Activated CD4-positive, alpha-beta T cell treated with anti-CD3 and anti-CD28 coated beads, Interleukin-2, amount 10 ng/mL, durations not matched to agents 7 days and 5 days (primary cell): ENCODE measurements at places on chromosomes 7 and 10. TPM values are rescaled to one million over a fixed set of nuclear protein-coding genes. Genes with fewer than 3 reads are reported as not detected.

PANK1 gene
- total RNA-seq: 7.1 TPM

- no peak for DNase-seq
Measured at GRCh38 chr10:115214829-115215228, 121.7 kb downstream of the ATRNL1 start.

GRCh38 chr10:127976286-127976685 lies 69.4 kb downstream of the PTPRE start:
- no peak for DNase-seq

DNA sequence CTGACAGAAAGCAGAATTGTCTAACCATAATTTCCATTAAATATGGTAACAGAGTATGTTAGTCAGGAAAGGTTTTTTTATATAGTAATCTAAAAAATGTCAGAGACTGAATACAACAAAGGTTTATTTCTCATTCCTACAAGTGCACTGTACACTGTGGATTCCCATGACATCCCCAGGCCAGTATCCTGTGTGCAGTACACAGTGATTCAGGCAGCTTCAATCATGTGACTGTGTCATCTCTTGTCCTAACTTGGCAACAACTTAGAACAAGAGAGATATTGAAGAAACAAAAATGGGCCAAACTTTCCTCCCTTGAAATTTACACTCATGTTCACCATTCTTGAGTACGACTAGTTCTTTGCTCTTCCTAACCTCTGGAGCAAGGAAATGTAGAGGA lies 189.8 kb upstream of the SEMA3A start:
- DNase-seq: no peak

GRCh38 chr10:84565881-84566582 lies 237.6 kb downstream of the CCSER2 start:
- DNase-seq: no peak

LOXL4 gene
- not detected for total RNA-seq

- no peak for DNase-seq
Measured at GRCh38 chr7:82805527-82805960, 357.1 kb downstream of the PCLO start.

DNA sequence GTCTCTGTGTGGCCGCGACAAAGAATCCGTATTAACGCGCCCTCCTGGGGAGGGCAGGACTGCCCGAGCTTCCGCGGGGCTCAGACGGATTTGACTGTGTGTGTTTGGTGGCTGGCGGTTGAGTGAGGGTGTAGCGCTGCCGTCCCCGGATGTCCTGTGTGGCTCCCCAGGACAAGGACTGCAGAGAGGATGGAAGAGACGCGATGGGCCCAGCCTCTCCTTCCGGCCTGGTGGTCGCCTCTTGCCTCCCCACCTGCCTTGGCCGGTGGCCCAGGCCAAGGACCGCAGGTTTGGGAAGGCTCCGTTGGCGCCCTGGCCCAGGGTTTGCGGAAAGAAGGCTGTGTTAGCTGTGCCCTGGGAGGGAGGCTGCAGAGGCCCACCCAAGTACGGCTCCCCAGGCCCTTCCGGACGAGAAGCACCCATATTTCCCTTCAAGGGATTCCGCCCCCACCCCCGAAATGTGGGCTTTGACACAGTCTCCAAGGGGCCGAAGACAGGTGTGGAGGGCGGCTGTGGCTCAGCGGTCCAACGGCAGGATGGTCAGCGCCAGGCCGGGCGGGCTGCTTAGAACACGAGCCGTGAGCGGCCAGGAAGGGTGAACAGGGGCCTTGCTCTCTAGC lies 2.3 kb downstream of the UNCX start:
- DNase-seq: peak; percentile 12

- no peak for DNase-seq
Measured at GRCh38 chr10:78170026-78170475, 136.4 kb downstream of the RPS24 start.

DNA sequence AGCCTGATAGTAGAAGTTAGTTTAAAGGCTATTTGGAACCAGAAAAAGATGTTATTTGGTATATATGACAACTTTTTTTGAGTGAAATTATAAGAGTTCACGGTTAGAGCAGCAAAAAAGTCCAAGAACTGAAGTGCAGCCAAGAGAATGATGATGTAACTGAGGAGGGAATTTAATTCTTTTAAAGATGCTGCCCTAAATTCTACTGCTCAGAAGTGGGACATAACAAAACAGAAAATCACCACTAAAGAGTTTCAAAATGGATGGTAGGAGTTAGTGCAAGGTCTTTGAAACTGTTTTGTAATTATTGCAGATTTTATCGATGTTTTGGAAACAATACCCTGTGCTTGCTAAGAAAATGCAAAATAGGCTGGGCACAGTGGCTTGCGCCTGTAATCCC lies 6.5 kb downstream of the SAMD8 start:
- DNase-seq: no peak

DNA sequence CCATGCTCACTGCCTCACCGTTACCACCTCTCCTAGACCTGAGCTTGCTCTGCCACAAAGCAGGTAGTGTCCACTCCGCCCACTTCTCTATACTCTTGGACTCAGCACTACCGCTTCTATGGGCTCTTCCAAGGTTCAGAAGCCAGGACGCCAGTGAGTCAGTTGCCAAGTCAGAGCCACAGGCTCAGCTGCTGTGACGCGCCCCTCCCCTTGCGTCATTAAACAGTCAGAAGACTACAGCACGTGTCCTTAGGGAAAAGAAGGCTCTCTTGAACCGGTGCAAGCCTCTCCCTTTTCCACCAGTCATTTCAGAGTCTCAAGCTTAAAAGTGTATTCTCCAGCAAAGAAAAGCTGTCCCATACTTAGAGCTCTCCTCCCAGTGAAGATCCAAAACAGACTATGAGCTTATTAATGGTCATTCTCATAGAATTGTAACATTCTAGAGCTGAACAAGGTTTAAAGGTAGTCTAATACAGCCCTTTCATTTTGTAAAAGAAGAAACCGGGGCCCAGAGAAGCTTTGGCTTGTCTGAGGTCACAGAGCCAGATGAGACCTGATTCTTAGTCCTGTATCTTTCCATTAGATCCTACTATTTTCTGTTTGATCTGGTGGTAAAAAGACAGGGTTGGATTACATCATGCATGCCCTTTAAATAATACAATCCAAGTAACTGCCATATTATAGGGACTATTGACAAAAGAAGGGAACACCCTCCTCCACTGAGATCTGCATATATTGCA lies 40.9 kb upstream of the MET start:
- no peak for DNase-seq

CALN1 gene
- not detected for total RNA-seq

DNA sequence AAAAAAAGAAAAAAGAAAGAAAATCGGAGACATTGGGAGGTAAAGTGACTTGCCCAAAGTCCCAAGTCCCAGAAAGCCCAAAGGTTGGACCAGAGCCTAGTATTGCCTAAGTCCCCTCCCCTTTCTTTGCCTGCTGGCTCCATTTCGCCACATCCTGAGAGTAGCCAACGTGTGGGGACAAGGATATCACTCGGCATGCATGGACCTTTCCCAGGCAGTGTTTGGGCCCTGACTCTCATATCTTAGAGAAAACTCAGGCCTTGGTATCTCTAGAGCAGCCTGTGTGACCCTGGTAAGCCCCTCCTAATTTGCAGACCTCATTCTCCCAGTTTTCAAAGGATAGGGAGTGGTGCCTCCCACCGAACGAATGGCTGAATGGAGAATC lies 294.2 kb upstream of the ZMIZ1 start:
- DNase-seq: no peak

STAG3 gene
- total RNA-seq: 24.7 TPM

- no peak for DNase-seq
Measured at GRCh38 chr10:120052964-120053702, 160.6 kb downstream of the SEC23IP start.

FAM25A gene
- not detected for total RNA-seq

- DNase-seq: peak; percentile 24
Measured at GRCh38 chr10:97534746-97535367, 36.1 kb downstream of the UBTD1 start.

GRCh38 chr10:90396721-90397120 lies 461.1 kb downstream of the HTR7 start:
- DNase-seq: no peak

GHITM gene
- 101 TPM for total RNA-seq

GRCh38 chr7:833601-834258 lies 1.5 kb downstream of the SUN1 start:
- DNase-seq: no peak
